Hepatocyte (in vitro differentiated cells): ENCODE measurements at places on chromosomes 6 and 20.

- DNase-seq: no peak
- H3K27ac ChIP-seq: no peak overlapping the region
- peaks cover 26% of the 10 kb centered on the region for H3K4me1 ChIP-seq
- H3K36me3 ChIP-seq: no peaks in the 10 kb centered on the region
Observed at GRCh38 chr6:6008089-6008647, 1.4 kb upstream of the NRN1 start.

GRCh38 chr6:160963651-160964050, 27.9 kb upstream of the MAP3K4 start:
- no peak overlapping the region for H3K27ac ChIP-seq
- H3K4me1 ChIP-seq: no peaks in the 10 kb centered on the region
- no peaks in the 10 kb centered on the region for H3K36me3 ChIP-seq
- no peak for DNase-seq
- H3K4me3 ChIP-seq: no peak overlapping the region
- H3K27me3 ChIP-seq: no peaks in the 10 kb centered on the region

- no peak overlapping the region for H3K4me3 ChIP-seq
- peaks cover 17% of the 10 kb centered on the region for H3K4me1 ChIP-seq
- no peaks in the 10 kb centered on the region for H3K36me3 ChIP-seq
- peak overlapping the region; percentile 9 for H3K27ac ChIP-seq
- no peak for DNase-seq
Observed at GRCh38 chr20:50312682-50313521, 122.3 kb downstream of the CEBPB start.

GRCh38 chr6:127188744-127189143, 70.3 kb downstream of the RSPO3 start:
- no peaks in the 10 kb centered on the region for H3K4me1 ChIP-seq
- DNase-seq: no peak
- H3K27ac ChIP-seq: no peak overlapping the region
- no peaks in the 10 kb centered on the region for H3K36me3 ChIP-seq
- H3K4me3 ChIP-seq: no peak overlapping the region

GRCh38 chr6:134550604-134551003, 232.7 kb upstream of the SGK1 start:
- H3K4me3 ChIP-seq: no peak overlapping the region
- DNase-seq: no peak
- no peaks in the 10 kb centered on the region for H3K36me3 ChIP-seq
- H3K4me1 ChIP-seq: no peaks in the 10 kb centered on the region
- H3K27ac ChIP-seq: no peak overlapping the region

DNA sequence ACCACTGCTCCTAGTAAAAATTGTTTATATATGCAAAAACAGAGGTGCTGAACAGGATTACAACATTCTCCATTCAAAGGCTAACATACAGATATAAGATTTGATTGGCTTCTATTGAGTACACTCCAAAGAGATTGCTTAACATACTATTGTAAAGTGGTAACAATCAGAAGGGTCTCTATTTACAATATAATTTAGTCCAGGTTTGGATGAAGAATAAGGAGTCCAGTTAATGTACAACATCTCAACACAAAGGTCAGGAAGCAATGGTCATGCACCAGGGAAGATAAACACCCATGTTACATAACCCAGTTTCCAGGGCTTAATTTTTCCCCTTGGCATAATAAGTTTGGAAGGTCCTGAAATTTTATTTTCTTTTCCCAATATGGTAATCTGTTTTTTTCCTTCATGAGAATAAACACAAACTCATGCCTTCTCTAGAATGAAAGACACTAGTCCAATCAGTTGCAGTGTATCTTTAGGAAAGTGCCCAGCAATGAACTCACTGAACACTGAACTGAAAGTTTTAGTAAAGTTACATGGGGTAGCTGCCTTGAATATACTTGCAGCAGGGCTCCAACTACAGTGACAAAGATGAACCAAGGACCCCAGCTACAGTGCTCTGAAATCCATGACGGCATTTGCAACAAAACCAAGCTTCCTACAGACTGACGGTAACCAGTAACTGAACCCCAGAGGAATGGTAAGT, 255.3 kb upstream of the GJE1 start:
- H3K4me3 ChIP-seq: no peak overlapping the region
- no peaks in the 10 kb centered on the region for H3K27me3 ChIP-seq
- no peak overlapping the region for H3K27ac ChIP-seq

GRCh38 chr6:116508527-116508926, 2.9 kb upstream of the CALHM5 start:
- no peak for DNase-seq
- H3K36me3 ChIP-seq: no peaks in the 10 kb centered on the region
- H3K4me1 ChIP-seq: no peaks in the 10 kb centered on the region

GRCh38 chr6:149963462-149964307, at the start of gene ULBP1:
ULBP1 (plus strand) TSS chr6:149963943; CDS start chr6:149964050, 107 bp downstream.
- H3K27me3 ChIP-seq: peaks cover 97% of the 10 kb centered on the region
- no peak within 1 kb of the TSS for H3K27ac ChIP-seq

DNA sequence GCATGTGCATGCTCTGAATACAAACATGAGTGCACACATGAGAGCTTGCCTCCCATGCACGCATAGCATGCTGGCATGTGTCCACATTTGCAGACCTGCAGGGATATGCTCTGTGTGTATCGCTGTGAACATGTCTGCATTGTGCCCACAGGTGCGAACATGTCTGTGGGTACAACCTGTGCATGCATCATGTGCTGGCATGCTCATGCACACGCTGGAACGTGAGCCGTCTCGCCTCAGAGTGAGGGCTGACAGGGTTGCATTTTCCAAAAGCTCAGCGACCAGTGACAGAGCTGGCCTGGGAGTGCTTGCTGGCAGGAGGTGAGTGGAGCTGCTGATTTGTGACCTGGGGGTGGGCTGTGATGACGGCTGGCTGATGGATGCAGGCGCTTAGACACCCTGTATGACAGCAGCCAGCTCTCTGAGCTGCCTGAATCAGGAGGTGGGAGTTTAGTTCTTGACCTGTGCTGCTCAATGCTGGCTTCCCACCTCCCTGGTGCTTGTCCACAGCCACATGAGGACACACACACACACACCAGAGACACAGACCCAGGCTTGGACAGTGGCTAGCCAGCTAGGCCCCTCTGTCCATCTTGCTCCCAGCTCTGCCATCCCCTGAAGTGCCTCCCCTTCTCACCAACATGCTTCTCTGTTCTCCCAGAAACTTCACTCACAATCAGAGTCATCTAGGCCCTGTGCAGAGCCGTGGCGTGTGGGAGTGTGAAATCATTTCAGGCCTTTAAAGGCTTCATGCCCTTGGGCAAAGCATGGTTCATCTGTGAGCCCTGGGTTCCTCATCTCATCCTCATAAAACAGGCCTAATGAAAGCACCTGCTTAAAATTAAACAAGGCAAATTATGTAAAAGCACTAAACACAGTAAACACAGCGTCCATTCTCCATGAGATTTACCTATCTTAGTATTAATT, 51.4 kb downstream of the CD40 start:
- H3K4me3 ChIP-seq: no peak overlapping the region
- no peak for DNase-seq
- no peaks in the 10 kb centered on the region for H3K4me1 ChIP-seq
- no peaks in the 10 kb centered on the region for H3K36me3 ChIP-seq
- H3K27me3 ChIP-seq: peaks cover 46% of the 10 kb centered on the region

DNA sequence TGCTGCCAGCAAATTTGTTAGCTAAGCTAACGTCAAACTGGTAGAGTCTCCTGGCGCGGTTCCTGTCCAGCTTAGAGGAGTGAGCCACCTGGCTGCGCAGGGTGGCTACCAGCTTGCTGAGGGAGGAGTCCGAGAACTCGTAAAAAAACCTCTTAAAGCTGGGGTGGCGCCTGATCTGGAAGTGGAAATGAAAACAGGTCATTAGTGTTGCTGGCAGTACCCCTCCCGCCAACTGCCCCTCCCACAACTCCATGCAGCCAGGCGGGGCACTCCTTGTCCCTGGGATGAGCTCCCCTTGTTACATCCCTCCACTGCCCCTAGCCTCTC, 17.3 kb downstream of the BNIP5 start:
- H3K27me3 ChIP-seq: no peaks in the 10 kb centered on the region
- H3K27ac ChIP-seq: peak overlapping the region; percentile 38
- no peak overlapping the region for H3K4me3 ChIP-seq
- peak; percentile 44 for DNase-seq
- no peaks in the 10 kb centered on the region for H3K36me3 ChIP-seq

- peak; percentile 84 for DNase-seq
- no peak overlapping the region for H3K4me3 ChIP-seq
- H3K27ac ChIP-seq: no peak overlapping the region
- H3K27me3 ChIP-seq: no peaks in the 10 kb centered on the region
- no peaks in the 10 kb centered on the region for H3K36me3 ChIP-seq
Observed at GRCh38 chr6:127737009-127737486, 160.1 kb downstream of the C6orf58 start.

- peak; percentile 80 for DNase-seq
- H3K27me3 ChIP-seq: no peaks in the 10 kb centered on the region
- peak overlapping the region; percentile 98 for H3K27ac ChIP-seq
- H3K4me1 ChIP-seq: peaks cover 13% of the 10 kb centered on the region
- no peaks in the 10 kb centered on the region for H3K36me3 ChIP-seq
Observed at GRCh38 chr20:63519668-63520503, 679 bp upstream of the PPDPF start.

GRCh38 chr6:11492464-11493290, 44.9 kb upstream of the TMEM170B start:
- H3K27ac ChIP-seq: no peak overlapping the region
- no peaks in the 10 kb centered on the region for H3K36me3 ChIP-seq
- no peaks in the 10 kb centered on the region for H3K27me3 ChIP-seq
- H3K4me3 ChIP-seq: no peak overlapping the region
- DNase-seq: no peak

DNA sequence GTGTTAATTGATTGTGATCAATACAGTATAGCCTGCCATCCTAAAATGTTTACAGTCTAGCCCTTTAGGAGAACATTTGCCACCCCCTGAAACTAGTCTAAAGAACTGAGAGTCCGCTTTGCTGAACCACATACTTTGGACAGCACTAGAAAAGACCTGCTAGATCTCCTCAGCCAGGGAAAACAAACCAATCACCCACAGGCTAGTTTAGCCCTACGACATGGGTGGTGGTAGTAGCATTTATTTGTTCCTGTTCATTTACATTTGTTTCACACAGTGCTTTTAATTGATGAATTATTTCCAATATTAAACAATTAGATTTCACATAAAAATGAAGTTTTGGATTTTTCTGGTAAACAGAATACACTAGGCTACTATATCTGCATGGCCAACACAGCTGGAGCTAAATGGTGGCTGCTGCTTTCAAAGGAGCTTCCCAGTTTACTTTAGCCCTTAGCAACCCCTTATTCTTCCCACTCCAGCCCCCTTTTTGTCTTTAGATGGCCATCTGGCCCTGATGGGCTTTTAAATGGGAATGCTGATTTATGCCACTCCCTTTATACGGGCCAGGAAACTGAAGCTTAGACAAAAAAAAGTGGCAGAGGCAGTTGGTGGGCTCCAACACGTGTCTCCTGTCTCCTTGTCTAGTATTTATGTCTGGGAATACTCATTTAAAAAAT, 72.4 kb downstream of the ADGRG6 start:
- no peak overlapping the region for H3K4me3 ChIP-seq
- no peak for DNase-seq
- peak overlapping the region; percentile 71 for H3K27ac ChIP-seq
- H3K4me1 ChIP-seq: peaks cover 62% of the 10 kb centered on the region
- no peaks in the 10 kb centered on the region for H3K27me3 ChIP-seq
- H3K36me3 ChIP-seq: no peaks in the 10 kb centered on the region
